MM.1S (cell line): ENCODE measurements at places on chromosomes 3 and 15.

- H3K36me3 ChIP-seq = no peaks in the 10 kb centered on the region
- no peak overlapping the region for H3K4me3 ChIP-seq
- no peaks in the 10 kb centered on the region for H3K4me1 ChIP-seq
- H3K27me3 ChIP-seq = no peaks in the 10 kb centered on the region
These were observed 334.0 kb upstream of the ARL6 start for GRCh38 chr3:97430601-97431000.

DNA sequence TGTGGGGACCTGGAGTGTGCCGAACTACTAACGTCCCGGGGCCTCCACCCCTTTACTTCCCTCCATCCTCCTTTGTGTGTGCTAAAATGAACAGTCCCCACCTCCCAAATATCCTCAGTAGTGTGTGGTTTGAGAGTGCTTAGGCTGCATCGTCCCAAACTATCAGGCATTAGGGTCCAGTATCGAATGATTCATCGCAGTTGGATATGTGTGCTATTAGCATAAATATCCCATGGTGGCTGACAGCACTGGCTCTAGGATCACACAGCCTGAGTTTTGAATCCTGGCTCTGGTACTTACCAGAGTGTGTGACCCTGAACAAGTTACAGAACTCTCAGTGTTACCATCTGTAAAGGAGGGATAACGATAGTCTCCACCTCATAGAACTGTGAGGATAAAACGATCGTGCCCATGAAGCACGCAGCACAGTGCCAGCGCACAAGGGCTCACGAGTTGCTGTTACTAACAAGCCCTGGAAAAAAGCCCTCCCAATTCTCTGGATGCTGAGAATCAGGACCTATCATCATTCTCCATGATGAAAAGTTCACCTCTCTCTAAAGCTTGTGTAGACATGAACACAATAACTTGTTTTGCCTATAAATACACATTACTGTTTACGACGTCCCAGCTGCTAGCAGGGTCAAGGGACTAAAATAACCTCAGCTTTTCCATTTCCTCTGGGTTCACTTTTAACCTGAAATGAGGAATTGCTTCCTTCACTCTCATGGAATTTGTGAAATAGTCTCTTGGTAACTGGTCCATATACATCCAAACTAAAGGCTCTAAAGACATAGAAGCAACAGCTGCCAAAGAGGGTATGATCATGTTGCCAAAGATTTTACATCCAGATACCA is 51.0 kb downstream of the VGLL4 start:
- no peak overlapping the region for H3K27ac ChIP-seq
- no peak for DNase-seq
- H3K4me1 ChIP-seq = no peaks in the 10 kb centered on the region

DNA sequence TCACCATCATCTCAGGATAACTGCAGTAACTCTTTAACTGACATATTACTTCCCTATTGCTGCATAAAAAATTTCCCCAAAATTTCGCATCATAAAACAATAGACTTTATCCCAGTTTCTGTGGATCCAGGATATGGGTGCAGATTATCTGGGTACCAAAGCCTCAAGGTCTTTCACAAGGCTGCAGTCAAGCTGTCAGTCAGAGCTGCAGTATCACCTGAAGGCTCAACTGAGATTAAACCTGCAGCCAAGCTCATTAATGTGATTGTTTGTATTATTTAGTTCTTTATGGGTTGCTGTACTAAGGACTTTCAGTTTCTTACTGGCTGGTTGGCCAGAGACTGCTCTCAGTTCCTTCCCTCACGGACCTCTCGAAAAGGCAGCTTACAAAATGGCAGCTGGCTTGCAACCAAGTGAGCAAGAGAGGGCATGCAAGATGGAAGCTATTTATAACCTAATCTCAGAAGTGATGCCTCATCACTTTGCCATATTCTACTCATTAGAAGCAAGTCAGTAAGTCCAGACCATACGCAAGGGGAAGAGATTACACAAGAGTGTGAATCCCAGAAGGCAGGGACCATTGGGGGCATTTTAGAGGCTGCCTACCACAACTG is 54.9 kb downstream of the DCUN1D1 start:
- H3K27ac ChIP-seq = peak overlapping the region; percentile 71
- H3K4me3 ChIP-seq = no peak overlapping the region; the same call in 1 of the 2 replicates
- peak; percentile 99 for DNase-seq

DNA sequence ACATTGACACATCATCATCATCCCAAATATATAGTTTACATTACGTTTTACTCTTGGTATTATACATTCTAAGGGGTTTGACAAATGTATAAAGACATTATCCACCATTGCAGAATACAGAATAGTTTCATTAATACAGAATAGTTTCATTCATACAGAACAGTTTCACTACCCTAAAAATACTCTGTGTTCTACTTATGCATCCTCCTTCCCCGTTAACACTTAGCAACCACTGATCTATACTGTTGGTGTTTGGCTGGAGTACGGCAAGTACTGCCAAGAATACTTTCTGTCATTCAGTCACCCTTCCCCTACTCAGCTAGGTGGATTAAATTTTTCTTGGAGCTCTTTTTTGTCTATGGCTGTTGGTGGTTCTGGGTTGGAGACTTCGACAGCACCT is 33.4 kb downstream of the LEKR1 start:
- peaks cover 5% of the 10 kb centered on the region; the same call in 1 of the 2 replicates for H3K4me1 ChIP-seq
- H3K27ac ChIP-seq = no peak overlapping the region
- no peak overlapping the region for H3K4me3 ChIP-seq
- no peaks in the 10 kb centered on the region for H3K36me3 ChIP-seq

- H3K27me3 ChIP-seq = peaks cover 85% of the 10 kb centered on the region
- DNase-seq = no peak
- no peaks in the 10 kb centered on the region for H3K36me3 ChIP-seq
- H3K4me1 ChIP-seq = no peaks in the 10 kb centered on the region
These were observed 14.6 kb upstream of the IGDCC3 start for GRCh38 chr15:65392368-65392767.

- no peak for DNase-seq
- H3K4me3 ChIP-seq = no peak overlapping the region
- H3K4me1 ChIP-seq = no peaks in the 10 kb centered on the region
- H3K27ac ChIP-seq = no peak overlapping the region
- H3K36me3 ChIP-seq = no peaks in the 10 kb centered on the region
These were observed 19.2 kb downstream of the LYSMD2 start for GRCh38 chr15:51718219-51718618.

- DNase-seq = no peak
- H3K27ac ChIP-seq = no peak overlapping the region
- no peaks in the 10 kb centered on the region for H3K4me1 ChIP-seq
These were observed 3.7 kb downstream of the TRANK1 start for GRCh38 chr3:36941162-36941561.

DNA sequence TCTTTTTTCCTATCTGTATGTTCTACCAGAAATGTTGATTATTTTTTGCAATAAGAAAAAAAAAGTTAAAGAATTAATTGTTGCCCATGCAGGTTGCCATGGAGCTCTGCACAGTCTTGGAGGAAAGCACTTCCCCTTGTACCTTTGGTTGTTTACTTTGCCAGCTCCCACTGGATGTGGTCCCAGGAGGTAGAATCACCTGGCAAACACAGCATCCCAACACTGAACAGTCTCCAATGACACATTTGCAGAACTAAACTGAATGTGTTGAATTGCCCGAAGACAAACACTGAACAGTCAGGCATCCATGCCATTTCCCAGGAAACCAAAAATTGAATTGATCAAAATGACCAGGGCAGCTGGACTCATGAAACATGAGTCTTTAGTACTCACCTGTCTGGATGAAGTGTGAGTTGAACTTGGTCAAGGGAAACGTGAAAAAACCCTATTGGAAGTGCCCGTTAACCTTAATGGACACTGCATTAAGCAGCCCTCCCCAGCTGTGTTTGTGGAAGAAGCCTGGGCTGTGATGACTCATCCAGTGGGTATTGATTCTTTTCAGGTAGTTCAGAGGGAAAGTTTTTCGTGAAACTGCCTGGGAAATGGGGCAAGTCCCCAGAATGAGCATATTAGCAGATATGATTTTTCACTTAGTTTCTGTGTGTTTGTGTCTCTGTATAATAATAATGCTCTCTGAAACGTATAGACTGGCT is 284.7 kb upstream of the STT3B start:
- no peaks in the 10 kb centered on the region for H3K27me3 ChIP-seq
- no peak for DNase-seq
- H3K27ac ChIP-seq = no peak overlapping the region
- peaks cover 11% of the 10 kb centered on the region for H3K4me1 ChIP-seq

- H3K27ac ChIP-seq = no peak overlapping the region
- peak; percentile 24 for DNase-seq
- no peaks in the 10 kb centered on the region for H3K36me3 ChIP-seq
- H3K27me3 ChIP-seq = no peaks in the 10 kb centered on the region
- no peak overlapping the region for H3K4me3 ChIP-seq
These were observed 462.7 kb upstream of the ATP11B start for GRCh38 chr3:182330646-182331045.

GRCh38 chr3:104612218-104612617 is 754.5 kb upstream of the ALCAM start:
- DNase-seq = no peak
- no peaks in the 10 kb centered on the region for H3K36me3 ChIP-seq
- no peak overlapping the region for H3K27ac ChIP-seq
- no peaks in the 10 kb centered on the region for H3K27me3 ChIP-seq

- no peaks in the 10 kb centered on the region for H3K27me3 ChIP-seq
- no peak overlapping the region for H3K4me3 ChIP-seq
- H3K36me3 ChIP-seq = no peaks in the 10 kb centered on the region
- no peak overlapping the region for H3K27ac ChIP-seq
- H3K4me1 ChIP-seq = no peaks in the 10 kb centered on the region
These were observed 47.6 kb upstream of the MED12L start for GRCh38 chr3:151037746-151038477.

- H3K27me3 ChIP-seq = no peaks in the 10 kb centered on the region
- H3K27ac ChIP-seq = no peak overlapping the region
- DNase-seq = no peak
- no peak overlapping the region for H3K4me3 ChIP-seq
- no peaks in the 10 kb centered on the region for H3K36me3 ChIP-seq
These were observed 93.0 kb downstream of the MEIS2 start for GRCh38 chr15:37007301-37007700.

DNA sequence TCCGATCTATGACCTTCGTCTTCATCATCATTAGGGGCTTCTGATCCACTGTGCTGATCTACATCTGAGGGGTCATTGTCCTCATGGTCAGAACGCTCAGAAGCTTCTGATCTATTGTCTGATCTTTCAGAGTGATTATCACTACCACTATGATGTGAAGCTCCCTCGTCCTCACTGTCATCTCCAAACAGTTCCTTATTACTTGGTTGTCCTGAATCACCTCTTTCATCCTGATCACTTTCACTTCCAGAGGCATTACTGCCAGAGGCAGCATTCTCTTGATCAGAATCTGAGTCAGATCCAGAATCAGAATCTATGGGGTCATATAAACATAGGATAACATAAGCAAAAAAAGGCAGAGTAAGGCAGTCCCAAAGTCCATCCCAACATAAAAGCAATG is 5.4 kb downstream of the LEO1 start:
- no peaks in the 10 kb centered on the region for H3K36me3 ChIP-seq
- no peaks in the 10 kb centered on the region for H3K27me3 ChIP-seq
- H3K4me3 ChIP-seq = no peak overlapping the region
- no peak for DNase-seq

- no peak overlapping the region for H3K27ac ChIP-seq
- peaks cover 19% of the 10 kb centered on the region for H3K4me1 ChIP-seq
- no peak for DNase-seq
- no peaks in the 10 kb centered on the region for H3K27me3 ChIP-seq
- no peak overlapping the region for H3K4me3 ChIP-seq
These were observed 159.3 kb upstream of the PRICKLE2 start for GRCh38 chr3:64384561-64384960.

DNA sequence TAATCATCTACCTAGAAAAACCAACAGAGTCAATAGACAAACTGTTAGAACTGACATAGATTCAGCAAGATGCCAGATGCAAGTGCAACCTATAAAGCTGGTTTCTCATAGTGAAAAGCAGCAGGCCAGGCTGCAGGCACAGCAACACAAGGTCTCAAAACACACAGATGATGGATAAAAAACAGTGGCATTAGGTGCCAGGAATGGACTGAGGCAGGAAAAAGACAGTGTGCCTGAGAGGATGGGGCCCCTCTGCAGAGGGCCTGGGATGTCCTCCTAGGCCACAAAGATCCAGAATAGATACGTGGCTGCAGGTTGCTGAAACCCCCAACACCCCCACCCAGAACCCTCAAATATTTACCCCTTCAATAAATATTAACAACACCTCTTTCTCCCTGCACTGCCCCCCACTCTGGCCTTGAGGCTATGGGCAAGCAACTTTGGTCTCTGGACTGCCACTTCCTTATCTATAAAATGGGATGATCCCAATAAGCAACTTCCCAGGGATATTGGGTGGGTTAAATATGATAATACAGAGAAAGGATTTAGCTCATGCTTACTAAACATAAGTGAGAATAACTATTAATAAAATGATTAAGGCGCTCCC is 35.2 kb upstream of the FGD5 start:
- H3K4me3 ChIP-seq = no peak overlapping the region
- DNase-seq = no peak
- no peaks in the 10 kb centered on the region for H3K4me1 ChIP-seq
- H3K36me3 ChIP-seq = no peaks in the 10 kb centered on the region
- no peak overlapping the region for H3K27ac ChIP-seq

DNA sequence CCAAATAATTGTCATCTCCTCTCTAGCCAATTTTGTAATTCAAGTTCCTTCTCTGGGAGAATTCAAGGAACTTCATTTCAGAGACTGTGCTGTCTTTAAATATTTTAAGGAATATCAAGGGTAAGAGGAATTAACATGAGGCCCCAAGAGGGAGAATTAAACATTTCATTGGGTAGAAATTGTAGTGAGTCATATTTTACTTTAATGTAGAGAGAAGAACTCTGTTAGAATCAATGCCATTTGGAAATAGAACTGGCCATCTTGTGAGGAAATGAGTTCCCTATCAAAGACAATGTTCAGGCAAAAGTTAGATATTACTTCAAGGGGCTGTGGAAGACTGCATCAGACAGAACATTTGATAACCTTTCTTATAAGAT is 43.5 kb upstream of the TP63 start:
- H3K4me1 ChIP-seq = no peaks in the 10 kb centered on the region
- H3K27ac ChIP-seq = no peak overlapping the region
- H3K36me3 ChIP-seq = no peaks in the 10 kb centered on the region
- H3K27me3 ChIP-seq = no peaks in the 10 kb centered on the region
- no peak overlapping the region for H3K4me3 ChIP-seq
- DNase-seq = no peak

- H3K4me3 ChIP-seq = no peak overlapping the region
- no peaks in the 10 kb centered on the region for H3K36me3 ChIP-seq
- no peaks in the 10 kb centered on the region for H3K4me1 ChIP-seq
- H3K27ac ChIP-seq = no peak overlapping the region
- no peak for DNase-seq
These were observed 30.6 kb downstream of the DCLK3 start for GRCh38 chr3:36733723-36734122.

GRCh38 chr3:107993771-107994170 is 97.1 kb downstream of the CD47 start:
- no peaks in the 10 kb centered on the region for H3K36me3 ChIP-seq
- H3K27ac ChIP-seq = no peak overlapping the region
- no peak for DNase-seq
- H3K27me3 ChIP-seq = no peaks in the 10 kb centered on the region
- no peak overlapping the region for H3K4me3 ChIP-seq
